ENCODE measurements at places on chromosomes 11 and 22. TPM values are rescaled to one million over a fixed set of nuclear protein-coding genes. Genes with fewer than 3 reads are reported as not detected.

DNA sequence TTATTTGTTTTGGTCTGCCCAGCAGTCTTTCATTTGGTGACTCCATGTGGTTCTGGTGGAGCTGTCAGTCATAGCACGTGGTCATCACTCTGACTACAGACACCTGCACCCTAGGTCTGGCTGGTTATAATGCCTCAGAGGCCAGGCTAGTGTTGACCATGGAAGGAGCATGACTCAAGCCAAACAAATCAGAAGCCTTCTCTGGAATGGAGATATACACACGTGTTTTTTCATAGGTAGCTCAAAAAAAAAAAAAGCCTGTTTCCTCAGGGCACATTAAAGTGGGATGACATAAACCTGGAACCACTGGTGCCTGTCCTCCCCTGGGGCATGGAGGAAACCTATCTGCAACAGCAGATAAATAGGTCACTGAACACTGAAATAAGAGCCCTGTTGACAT is 8.1 kb upstream of the PLAAT3 start:
- DNase-seq: no peak

DNA sequence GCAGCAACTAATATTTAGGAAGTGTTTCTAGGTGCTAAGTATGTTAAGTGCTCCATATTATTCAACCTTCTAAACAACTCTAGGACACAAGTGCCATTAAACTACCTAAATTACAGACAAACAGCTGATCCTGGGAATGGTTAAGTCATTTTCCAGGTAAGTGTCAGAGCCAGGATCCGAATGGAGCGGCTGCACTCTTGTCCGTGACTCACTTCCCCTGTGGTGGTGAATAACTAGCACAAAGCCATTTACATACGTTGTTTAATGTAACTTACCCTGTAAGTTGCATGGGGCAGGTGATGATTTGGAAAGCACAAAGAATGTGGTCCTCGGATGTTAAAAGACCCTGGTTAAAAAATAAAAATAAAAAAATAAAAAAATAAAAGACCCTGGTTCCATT is 8.8 kb upstream of the PRG2 start:
- DNase-seq: no peak

GRCh38 chr11:65787649-65788622 is 1.1 kb downstream of the OVOL1 start:
- DNase-seq: no peak

DNA sequence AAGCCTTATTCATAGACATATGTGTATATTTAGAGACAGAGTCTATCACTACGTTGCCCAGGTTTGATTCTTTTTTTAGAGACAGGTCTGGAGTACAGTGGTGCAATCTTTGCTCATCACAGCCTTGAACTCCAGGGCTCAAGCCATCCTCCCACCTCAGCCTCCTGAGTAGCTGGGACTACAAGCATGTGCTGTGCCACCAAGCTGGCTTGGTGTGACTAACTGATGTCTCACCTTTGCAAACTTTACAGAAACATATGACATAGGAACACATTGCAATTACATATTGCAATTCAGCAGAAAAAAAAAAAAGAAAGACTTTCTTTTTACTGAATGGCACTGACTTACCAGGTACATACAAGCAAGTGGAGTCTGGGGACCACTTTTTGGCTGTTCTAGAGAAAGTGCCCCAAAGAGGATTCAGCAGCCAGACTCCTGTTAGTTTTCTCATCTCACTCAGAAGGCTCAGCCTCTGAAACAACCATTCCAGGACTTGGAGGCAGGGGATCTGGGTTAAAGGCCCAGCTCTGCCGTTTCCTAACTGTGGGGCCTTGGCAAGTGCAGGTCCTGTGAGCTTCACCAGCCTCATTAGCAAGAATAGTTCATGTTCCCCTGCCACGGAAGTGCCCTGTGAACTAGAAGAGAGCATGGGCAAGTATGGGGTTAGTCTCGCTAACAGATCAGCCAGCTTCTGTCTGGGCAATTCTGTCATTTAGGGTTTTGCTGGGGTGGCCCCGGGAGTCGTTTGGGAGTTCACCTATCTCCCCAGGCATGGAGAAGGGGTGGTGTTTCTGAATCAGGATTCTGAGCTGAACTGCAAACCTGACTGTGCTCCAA is 11.3 kb upstream of the NFAM1 start:
- DNase-seq: no peak

DNA sequence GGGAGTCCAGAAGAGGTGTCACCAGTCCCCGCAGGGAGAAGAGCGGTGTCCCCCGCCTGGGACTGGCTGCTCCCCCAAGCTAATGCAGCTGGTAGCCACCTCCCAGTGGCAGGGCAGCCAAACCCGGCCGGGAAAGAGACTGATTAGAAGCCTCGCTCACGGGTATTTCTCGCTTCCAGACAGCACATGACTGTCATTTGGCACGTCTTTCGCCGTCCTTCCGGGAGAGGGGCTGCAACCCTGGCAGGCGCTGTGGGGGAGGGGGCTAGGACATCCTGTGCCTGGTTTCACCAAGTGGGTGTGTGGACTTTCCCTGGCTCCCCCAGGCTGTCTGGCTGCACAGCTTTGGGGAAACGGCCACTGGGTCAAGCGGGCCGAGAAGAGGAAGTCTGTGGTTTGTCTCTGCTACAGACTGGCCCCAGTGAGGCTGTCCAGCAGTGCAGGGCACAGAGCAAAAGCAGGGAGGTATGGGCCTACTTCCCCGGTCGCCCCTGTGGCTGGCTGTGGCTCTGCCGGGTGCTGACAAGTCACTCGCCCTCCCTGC is 3.8 kb downstream of the CD81 start:
- no peak for DNase-seq

- no peak for DNase-seq
These were observed 20.1 kb downstream of the TSPAN18 start for GRCh38 chr11:44746894-44747293.

GRCh38 chr22:27422442-27422841 is 379.1 kb downstream of the MN1 start:
- DNase-seq: no peak

DNA sequence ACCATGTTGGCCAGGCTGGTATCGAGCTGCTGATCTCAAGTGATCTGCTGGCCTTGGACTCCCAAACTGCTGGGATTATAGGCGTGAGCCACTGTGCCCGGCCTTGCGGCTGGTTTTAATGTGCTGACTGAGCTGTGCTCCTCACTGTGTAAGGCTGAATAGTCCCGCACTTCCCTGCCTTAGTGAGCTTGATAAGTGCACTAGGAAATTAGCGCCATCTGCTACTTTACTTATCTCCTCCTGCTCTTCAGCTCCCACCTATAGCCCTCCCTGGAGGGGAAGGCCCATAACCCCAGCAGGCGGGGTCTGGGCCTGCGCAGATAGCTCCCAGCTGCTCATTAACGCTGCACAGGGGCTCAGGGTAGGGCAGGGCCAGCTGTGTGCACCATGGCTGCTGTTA is 49.4 kb downstream of the CLMP start:
- no peak for DNase-seq

GRCh38 chr11:64094463-64095260 is 58.9 kb downstream of the FLRT1 start:
- DNase-seq: no peak

DNA sequence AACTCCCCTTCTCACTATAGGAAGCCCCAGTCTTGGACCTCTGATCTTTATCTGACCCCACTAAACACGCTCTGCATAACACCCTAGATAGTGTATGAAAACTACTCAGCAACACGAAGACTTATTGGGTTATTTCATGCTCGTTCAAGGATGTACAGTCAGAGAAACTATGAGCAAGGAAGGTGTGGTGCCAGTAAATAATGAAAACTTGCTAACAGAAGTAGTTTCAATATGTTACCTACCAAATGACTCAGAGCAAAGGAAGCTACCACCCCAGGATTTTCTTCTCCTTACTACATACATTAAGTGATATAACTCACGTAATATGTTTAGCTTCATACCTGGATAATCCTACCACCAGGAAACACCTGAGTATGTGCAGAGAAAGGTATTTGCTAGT is 25.9 kb upstream of the LYVE1 start:
- DNase-seq: no peak

- DNase-seq: no peak
These were observed 28.5 kb downstream of the P4HA3 start for GRCh38 chr11:74282914-74283371.

LIF gene
- 1.6 TPM for polyA plus RNA-seq

CADM1 gene
- polyA plus RNA-seq: 130 TPM

KIRREL3 gene
- 2.4 TPM for polyA plus RNA-seq

TENM4 gene
- polyA plus RNA-seq: 23.4 TPM

Measured in left renal pelvis (tissue), 4 donors.